NB4 (cell line): ENCODE measurements at places on chromosomes 16 and 17.

- DNase-seq = no peak
These were observed 82.8 kb downstream of the MYH13 start for GRCh38 chr17:10290041-10290440.

DNA sequence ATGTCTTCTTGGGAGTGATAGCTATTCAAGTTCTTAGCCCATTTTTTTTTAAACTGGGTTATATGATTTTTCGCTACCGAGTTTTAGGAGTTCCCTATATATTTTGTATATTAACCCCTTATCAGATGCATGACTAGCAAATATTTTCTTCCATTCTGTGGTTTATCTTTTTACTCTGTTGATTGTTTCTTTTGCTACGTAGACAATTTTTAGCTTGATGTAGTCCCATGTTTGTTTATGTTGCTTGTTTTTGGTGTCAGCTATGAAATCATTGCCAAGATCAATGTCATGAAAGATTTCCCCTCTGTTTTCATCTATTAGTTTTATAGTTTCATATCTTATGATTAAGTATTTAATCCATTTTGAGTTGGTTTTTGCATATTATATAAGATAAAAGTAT is 480.5 kb downstream of the CDH11 start:
- no peak for DNase-seq

DNA sequence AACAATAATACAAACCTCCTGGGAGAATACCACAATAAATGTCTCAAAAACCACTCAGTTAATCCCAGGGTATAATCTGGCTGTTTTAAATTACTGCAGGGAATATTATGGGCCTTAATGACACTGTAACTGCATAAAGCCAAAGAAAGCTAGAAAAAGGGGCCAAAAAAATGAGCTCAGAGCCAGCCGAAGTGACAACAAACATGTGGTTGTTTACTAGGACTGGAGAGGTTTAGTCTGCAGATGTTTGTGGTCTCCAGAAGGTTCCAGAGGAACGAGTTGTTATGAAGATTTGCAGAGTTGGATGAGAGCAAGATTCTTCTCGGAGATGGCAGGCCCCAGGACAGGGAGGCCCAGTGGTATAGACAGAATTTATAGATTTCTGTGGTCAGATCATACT is 97.1 kb upstream of the AKTIP start:
- DNase-seq = no peak

- peak; percentile 49 for DNase-seq
These were observed 49.3 kb downstream of the CMIP start for GRCh38 chr16:81493755-81494433.

GRCh38 chr17:61410141-61411010 is 10.7 kb downstream of the TBX2 start:
- peak; percentile 73 for DNase-seq

DNA sequence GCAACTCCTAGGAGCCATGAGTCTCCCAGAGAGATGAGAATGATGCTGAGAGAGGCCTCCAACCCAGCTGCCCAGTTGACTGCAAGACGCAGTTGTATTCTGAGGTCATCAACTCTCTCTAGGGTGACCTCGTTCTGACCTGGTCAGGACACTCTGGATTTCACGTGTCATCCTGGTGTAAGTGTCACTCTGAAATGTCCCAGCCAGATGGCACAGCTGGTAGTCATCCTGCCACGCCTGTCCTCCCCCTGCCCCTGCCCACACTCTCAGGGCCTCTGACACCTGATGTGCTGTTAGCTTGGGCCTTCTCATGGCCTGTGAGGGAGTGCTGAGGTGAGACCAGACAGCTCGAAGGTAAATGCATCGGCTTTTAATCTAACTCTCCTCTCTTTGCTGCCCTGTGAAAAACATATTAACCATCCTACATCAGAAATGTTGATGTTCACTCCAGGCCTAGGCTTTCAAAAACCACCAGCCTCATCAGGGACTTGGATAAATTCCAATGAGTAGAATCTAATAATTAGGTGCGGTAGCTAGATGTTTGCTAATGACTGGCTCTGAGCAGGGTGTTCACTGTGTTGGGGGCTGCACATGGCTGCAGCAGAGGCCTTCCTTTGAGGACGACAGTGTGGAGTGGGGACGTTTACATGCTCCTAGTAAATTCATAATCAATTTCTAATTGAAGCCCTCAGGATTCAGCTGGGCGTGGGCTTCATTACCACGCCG is 13.8 kb downstream of the MLYCD start:
- no peak for DNase-seq

GRCh38 chr17:52828621-52829020 is 670.1 kb upstream of the CA10 start:
- no peak for DNase-seq

DNA sequence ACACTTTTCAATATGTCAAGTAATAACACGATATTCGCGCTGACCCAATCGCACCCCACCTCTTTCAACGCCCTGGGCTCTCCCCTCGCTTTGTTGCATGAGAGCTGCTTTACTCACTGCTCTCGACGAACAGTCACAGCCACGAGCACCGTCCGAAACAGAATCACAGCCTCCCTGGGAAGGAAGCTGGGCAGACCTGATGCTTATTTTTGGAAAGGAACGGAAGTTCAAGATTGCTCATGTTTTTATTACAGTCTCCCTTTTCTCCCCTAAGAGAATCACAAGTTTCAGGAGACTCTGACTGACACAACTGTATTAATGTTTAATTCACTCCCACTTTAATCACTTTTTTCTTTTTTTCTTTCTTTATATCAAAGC is 67.8 kb downstream of the ANKRD11 start:
- no peak for DNase-seq

- no peak for DNase-seq
These were observed 18.3 kb downstream of the NQO1 start for GRCh38 chr16:69707920-69708683.

DNA sequence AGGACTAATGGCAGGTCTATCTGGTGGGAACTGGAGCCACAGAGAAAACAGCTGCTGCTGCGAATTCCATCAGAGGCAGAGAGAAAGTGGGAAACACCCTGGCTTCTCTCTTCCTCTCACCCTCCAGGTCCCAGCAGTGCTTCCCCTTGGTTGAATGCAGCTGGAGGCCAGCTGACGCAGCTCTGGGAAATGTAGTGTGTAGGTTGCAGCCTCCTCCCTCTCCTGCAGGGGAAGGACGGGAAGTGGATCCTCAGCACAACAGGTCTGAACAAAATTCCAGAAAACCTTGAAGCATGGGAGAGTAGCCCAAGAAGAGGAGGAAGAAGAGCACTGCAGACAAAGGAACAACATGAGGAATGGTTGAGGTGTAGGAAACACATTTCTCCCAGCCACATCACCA is 67.8 kb upstream of the MMP2 start:
- DNase-seq = no peak

GRCh38 chr16:26768385-26769010 is 298.2 kb upstream of the C16orf82 start:
- DNase-seq = no peak

DNA sequence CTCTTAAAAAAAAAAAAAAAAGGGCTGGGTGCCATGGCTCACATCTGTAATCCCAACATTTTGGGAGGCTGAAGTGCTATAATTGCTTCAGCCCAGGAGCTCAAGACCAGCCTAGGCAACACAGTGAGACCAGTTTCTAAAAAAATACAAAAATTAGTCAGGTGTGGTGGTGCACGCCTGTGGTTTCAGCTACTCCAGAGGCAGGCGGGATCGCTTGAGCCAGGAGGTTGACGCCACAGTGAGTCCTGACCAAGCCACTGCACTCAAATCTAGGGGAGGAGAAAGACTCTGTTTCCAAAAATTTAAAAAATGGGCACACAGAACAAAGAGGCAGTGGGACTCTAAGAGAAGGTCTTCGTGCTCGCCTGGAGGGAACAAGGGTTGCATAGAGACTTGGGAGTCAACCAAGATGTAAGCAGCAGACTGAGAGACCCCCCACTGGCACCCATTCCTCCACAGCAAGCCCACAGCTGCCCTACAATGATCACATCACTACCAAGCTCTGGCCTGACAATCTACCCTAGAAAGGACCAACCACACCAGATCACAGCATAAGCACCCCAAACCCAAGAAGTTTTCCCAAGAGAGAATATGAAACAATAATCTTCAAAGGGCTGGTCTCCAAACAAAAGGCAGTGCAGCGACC is 121.6 kb downstream of the ANKRD11 start:
- DNase-seq = no peak

DNA sequence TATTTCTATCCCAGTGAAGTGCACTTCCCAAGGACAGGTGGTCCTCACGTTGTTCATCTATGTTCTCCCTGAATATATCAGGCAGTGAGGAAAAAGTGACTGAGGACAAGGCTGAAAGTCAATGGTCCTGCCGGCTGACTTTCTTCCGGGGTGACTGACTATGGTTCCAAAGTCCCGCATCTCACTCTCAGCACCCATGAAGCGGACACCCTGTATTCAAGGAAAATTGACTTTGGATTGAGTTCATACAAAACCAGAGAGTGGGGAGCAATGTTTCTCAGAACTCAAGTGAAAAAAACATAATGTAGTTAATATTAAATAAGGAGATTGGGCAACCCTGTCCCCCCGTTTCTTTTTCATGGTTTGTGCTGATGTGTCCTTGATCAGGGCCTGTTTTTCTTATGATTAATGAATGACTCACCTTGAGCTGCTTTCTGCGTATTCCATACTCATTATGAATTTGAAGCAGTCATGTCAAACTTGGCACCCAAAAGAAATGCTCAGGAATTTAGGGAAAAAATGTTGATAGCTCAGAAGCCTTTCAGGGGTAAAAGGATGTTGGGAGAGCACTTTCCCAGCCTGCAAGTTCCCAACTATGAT is 184.0 kb downstream of the CYLD start:
- DNase-seq = no peak
